Naive thymus-derived CD4-positive, alpha-beta T cell (primary cell): ENCODE measurements at places on chromosomes 6 and 20. TPM values are rescaled to one million over a fixed set of nuclear protein-coding genes. Genes with fewer than 3 reads are reported as not detected.

The PRL gene
- not detected in 2 replicates for total RNA-seq

The SPDEF gene
- total RNA-seq, result not detected in 2 replicates

The WASF1 gene
- total RNA-seq, result 0.56 and 1.5 TPM in 2 replicates

The HSPA1L gene
- 3.6 and 3.7 TPM in 2 replicates for total RNA-seq
